Daoy (cell line): ENCODE measurements at places on chromosomes 6 and 20. TPM values are rescaled to one million over a fixed set of nuclear protein-coding genes. Genes with fewer than 3 reads are reported as not detected.

GRCh38 chr6:129212081-129212480 is 329.1 kb downstream of the LAMA2 start:
- no peak for DNase-seq

- no peak for DNase-seq
Observed at GRCh38 chr6:91575032-91575431, 988.2 kb upstream of the MAP3K7 start.

- no peak for DNase-seq
Observed at GRCh38 chr6:31378721-31379103, 21.7 kb upstream of the HLA-B start.

DNA sequence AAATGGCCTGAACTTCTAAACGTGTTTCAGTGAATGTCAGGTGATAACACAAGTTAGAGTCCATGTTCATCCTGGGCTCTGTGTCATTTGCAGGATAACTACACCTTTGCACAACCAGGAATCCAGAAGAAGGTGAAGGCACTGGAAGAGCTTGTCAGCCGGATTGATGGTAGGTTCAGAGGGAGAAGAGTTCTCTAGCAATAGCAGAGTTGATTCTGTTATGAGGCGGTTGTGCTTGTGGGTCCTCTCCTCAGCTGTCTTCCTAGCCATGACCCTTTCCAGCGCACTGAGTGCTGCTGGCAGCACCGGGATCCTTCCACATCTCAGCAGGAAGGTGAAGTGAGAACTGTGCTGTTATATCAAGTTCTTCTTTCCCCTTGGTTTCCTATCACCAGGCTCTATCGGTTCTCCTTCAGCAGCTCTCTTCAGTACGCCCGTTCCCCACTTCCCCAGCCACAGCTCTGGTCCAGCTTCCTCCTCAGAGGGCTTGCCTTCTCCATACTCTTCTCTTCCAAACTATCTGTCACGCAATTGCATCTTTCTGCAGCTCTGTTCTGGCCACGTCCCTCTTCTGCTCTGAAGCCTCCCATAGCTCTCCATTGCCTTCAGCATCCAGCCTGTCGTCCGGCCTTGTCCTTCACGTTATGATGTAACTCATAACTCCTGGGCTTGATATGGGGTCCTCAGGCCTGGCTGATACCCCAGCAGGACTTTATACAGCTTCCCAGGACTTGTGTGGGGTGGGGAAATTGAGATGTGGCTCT is 39.9 kb upstream of the RNF8 start:
- DNase-seq = no peak

DNA sequence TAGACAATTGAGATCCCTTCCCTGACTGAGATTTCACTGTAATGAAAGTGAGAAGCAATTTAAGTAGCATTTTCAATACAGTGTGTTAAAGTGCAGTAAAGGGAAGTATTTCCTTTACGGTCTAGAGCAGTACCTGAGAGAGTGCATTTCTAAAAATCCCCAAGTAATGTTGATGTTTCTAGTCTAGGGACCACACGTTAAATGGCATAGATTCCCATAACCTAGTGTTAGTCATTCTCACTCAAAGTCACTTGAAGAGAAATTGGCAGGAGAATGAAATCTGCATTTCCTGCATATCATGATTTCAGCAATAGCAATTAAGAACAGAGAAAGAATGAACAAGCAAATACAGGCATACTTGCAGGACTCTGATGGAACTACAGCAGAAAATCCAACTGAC is 67.9 kb downstream of the CGA start:
- DNase-seq = no peak

- DNase-seq = no peak
Observed at GRCh38 chr6:141593311-141593710, 539.4 kb upstream of the GJE1 start.

- DNase-seq = no peak
Observed at GRCh38 chr6:33010356-33010755, 965 bp upstream of the HLA-DOA start.

Gene GJA10
- total RNA-seq = not detected in 2 replicates

Gene NFKBIE
- 42.3 and 56.3 TPM in 2 replicates for total RNA-seq

Gene MMP24
- total RNA-seq = 0.54 and 0.86 TPM in 2 replicates
